B cell (primary cell): ENCODE measurements at places on chromosomes 6 and 20. TPM values are rescaled to one million over a fixed set of nuclear protein-coding genes. Genes with fewer than 3 reads are reported as not detected.

The OLIG3 gene
- not detected in 2 replicates for polyA plus RNA-seq

The MRAP2 gene
- not detected in 2 replicates for polyA plus RNA-seq

DNA sequence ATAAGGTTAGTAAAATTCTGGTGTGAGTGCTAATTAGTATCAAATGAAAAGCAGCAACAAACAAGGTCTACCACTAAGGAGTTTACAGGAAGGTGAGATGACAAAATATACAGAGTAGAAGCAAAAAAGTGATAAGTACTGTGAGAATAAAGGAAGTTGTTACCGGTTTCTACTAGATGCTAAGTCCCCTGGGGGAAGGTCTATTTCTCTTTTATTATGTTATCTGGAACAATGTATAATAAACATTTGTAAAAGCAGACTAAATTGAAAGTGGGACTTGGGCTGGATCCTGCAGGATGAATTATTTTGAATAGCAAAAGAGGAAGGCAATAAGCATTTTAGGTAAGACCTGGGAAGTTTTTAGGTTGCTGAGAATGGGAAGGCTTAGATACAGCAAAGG lies 158.7 kb upstream of the SLC22A16 start:
- DNase-seq: peak; percentile 28

- no peak for DNase-seq
These were observed 14.2 kb upstream of the RNF217 start for GRCh38 chr6:124947971-124948451.

DNA sequence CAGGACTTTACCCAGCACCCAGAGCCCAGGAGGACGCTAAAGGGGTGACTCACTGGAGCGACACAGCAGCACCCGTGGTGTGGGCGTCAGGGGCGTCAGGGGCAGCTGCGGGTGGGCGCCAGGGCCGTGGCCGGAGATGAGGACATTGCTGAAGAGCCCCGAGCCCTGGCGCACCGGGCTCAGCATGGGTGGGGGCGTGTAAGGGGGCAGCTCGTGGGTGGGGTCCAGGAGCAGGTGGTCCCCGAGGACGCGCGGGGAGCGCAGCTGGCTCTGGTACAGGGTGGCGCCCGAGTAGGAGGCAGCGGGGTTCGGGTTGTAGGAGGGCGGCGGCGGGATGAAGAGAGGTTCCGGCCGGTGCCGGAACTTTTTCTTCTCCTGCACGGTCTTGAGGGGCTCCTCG lies 41.6 kb upstream of the MRPS10 start:
- DNase-seq: no peak

DNA sequence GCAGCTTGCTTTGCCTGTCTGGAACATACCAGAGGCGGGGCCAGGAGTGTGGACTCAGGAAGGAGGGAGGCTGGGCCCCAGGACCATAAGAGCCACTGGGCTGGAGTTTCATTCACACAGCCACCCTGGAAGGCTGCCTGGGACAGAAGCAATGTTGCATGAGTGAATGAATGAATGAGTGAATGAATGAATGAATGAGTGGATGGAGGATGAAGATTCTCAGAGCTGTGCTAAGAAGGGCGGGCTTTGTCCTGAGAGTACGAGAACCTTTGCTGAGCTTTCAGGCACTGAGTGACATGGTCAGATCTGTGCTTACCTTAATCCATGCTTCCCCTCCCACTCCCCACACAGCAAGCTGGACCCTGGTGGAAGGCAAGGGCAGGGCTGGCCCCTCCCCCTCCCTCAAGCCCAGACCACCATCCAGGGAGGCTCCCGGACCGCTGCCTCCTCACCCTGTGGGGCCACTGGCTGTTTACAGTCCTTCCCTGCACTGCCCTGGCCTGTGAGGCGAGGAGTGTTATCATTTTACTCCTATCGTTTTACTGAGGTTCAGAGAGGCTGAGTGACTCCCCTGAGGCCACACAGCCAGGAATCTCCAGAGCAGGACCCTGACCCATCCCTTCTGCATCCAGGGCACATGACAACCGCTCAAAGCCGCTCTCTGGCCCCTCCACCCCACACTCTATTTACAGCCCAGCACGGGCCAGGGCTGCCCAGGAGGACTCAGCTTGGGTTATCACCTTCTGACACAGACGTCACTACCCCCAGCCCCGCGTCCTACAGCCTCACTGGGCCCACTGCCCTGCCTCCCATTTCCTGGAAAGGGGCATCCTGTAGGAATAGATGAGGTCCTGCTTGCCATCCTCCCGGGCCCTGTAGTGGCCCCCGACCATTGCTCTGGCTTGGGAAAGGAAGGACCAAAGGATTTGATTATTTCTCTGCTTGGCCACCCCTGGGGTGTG lies 269.7 kb downstream of the TAF4 start:
- no peak for DNase-seq

DNA sequence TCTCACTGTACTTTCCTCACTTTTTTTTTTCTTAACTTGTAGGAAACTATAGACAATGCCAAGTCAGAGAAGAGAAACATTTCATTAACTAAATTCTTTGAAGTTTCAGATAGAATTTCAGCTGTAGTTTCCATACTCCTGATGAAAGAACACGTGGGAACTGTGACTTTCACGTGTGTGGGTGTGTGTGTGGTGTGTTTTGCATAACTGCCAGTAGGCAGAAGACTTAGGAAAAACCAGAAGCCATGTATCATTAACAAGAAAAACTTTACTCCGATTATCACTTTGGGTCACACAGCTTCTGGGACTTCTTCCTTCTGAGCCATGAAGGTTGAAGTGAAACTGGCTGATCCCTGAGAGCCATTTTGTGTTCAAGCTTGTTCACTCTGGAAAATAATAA lies 483.3 kb downstream of the TFAP2B start:
- no peak for DNase-seq

The NOP56 gene
- polyA plus RNA-seq: 212 and 300 TPM in 2 replicates

The EPB41L1 gene
- 0.12 TPM in 1 of 2 replicates, not detected in the other for polyA plus RNA-seq

The UNC93A gene
- not detected in 2 replicates for polyA plus RNA-seq

GRCh38 chr6:140441256-140441655 lies 1066.8 kb upstream of the CITED2 start:
- peak; percentile 26 for DNase-seq
